ENCODE measurements at places on chromosomes 11 and 22.

DNA sequence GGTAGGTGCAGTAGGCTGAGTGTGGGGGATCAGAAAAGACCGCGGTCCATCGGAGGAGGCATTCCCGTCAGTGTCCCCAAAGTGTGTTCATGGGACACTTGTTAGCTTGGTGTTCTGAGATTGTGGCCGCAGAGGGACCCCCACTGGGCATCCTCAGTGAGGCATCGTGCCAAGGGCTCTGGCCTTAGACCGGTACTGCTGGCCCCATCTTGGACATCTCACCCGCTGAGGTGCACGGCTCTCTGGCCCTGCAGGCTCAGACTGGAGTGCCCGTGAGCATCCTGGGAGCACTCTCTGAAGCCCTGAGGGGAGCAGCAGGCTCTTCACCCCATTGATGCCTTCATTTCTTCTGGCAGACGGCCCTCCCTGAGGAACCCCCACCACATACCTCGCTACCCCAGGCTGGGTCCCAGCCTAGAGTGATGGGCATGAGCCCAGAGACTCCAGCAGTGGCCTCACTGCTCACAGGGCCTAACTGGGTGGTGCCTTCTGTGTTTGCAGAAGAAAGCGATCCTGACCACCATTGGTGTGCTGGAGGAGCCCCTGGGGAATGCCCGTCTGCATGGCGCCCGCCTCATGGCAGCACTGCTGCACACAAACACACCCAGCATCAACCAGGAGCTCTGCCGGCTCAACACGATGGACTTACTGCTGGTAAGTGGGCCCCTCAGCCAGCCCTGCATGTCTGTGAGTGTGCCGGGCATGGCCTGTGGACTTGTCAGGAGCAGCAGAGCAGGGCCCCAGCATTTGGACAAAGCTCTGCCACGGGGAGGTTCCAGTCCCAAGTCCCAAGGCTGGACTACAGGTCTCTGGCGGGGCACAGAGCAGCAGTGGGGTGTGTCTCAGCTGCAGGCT lies 51.6 kb downstream of the SBF1 start:
- DNase-seq, result no peak

DNA sequence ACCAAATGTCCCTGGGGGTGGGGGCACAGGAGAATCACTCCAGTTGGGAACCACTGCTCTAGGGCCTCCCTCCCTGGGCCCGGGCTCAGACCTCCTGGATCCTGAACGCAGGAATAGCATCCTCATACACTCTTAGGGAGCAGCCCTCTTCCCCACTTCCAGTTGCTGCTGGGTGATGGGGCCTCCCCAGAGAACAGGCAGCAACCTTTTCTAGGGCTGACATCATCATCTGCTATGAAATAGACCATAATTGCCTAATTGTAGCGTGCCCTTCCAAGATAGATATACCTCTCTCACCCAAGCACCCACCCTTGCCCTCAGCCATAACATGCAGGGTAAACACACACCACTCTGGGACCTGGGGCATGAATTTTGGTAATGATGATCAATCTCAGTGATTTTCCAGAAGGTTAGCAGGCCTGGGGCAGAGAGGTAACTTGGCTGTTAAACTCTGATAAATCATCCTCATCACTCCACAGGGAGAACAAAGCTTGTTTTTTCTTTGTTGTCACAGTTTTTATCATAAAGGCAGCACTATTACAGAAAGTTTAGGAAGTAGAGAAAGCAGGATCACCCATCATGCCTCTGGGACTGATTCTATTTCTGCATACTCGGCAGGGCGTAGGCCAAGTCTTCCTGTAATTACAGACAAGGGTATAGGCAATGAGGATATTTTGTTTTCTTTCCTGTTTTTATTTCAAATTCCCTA lies 88.3 kb upstream of the PRDM11 start:
- DNase-seq, result no peak

DNA sequence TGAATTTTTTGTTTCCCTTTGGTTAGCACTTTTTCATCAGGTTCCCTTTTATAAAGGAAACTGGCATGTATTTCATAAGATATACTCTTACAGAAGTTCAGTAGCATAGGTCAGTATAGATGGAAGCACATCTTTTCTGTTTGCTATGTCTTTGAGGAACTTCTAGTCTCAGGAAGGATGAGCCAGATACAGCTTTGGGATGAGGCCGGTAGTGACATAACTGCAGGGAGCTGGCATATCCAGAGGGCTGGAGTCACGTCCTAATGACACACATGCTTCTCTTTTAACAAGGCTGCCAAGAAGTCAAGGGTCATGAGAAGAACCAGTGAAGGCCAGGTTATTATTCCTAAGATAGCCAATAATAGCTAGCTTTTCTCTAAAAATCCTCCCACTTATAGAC lies 33.3 kb upstream of the ADSL start:
- DNase-seq, result no peak

DNA sequence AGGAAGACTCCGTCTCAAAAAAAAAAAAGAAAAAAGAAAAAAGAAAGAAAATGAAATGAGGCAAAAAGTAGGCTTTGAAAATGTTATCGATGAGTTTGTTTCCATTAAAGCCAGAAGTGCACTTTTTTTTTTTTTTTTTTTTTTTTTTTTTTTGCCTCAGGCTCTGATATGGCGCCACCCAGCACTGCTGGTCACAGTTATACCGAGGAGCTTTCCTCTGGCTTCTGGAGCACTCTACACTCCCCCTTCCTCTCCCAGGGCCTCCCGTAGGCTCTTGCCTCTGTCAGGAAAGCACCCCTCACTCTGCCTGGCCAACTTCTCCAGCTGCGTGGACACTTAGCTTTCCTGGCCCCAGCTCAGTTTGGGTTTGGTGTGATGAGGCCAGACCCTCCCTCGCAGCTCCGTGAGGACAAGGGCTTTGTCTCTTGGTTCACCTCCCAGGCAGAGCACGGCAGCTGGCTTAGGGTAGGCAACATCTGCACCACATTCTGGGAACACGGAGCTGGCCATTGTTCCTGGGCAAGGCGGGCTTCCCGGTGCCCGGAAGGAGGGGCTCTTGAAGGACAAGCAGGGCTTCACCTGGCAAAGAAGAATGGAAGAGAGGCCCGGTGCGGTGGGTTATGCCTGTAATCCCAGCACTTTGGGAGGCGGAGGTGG lies 16.9 kb downstream of the FADS2 start:
- no peak for DNase-seq

DNA sequence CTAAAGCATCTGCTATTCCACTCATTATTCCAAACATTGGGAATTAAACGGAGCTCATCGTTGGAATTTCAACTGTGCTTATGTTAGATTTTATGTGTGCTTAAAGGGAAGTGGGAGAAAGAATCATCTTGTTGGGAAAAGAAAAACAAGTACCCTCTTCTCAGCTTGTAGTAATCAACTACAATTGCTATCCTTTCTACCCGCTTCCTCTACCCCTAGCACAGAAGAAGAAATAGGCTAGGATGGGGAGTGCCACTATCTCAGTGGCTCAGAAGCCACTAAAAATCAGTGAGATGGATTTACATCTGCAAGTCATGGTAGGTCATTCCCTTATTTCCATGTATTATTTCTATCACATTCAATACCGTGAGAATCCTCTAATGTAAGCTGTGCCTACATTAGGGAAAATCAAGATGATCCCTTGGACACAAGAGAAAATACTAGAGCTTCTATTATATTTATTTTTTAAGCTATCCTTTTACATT lies 97.9 kb upstream of the CD44 start:
- DNase-seq, result no peak

DNA sequence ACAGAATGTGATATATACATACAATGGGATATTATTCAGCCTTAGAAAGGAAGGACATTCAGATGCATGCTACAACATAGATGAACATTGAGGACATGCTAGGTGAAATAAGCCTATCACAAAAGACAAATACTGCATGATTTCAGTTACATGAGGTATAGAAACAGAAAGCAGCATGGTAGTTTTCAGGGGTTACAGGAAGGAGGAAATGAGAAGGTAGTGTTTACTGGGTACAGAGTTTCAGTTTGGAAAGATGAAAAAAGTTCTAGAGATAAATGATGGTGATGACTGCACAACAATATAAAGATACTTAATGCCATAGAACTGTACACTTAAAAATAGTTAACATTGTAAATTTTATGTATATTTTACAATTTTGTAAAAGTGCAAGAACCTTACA lies 266.7 kb upstream of the C11orf87 start:
- DNase-seq, result no peak

DNA sequence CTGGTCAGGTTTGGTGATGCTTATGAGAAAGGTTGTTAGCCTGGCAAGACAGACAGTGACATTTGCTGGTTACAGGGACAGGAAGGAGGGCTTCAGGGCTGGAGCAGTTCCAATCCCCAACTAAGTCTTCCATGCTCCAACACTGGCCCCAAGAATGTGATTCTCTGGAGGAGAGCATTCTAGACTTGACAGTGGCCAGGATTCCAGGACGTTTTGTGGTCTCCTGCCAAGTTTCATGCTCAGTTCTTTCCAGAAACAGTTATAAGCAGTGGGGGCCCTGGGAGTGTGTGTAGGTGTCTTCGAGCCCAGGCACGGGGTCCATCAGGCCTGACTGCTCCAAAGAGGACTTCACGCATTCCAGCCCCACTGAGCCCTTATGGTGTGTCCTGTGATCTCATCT lies 8.9 kb upstream of the GRK3 start:
- no peak for DNase-seq

GRCh38 chr22:25403811-25404471 lies 160.5 kb upstream of the GRK3 start:
- no peak for DNase-seq

DNA sequence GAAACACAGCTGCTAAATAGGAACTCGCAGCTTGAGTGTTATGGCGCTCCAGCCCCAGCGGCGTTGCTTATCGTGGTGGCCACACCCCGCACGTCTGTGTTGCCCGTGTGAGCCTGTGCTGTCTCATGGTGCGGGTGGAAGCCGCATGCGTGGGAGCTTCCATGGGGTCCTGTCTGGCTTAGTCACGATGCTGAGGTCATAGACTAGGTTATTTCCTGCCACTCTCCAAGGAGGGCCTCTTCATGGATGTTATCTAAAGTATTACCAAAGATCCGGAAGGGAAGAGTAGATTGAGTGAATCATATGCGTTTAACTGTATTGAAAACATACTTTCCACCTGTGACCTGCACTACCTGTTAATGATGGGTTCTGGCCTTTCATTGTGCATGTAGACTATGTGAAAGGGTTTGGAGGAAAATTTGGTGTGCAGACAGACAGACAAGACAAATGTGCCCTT lies 21.7 kb downstream of the CTTN start:
- no peak for DNase-seq

DNA sequence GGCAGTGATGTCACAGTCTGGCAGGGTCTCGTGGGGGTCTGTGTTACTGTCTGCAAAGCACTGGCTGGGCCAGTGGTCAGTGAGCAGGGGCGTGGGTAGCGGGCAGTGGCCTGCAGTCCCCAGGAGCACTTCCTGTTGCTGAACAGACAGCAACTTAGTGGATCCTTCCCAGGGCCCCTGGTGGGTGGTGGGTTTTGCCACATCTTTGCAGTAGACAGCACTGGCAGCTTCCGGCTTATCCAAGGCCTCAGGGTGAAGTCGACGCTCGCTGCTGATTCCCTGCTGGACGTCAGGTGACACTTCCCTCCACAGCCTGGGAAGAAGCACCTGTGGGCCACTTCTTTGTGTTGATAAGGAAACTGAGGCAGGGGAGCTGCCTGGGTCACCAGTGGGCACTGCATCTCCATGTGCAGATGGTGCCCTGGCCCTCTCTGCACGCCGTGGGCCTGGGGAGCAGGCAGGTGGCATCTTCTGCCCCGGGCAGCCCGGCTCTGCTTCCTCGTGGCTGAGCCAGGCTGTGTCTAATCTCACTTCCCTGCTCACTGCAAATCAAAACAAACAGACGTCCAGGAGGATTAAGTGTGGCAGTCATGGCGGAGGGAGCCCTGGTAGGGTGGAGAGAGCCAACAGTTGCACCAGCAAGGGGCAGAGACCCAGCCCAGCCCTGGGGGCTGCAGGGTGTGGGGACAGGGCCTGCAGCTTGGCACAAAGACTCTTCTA lies 79.8 kb downstream of the KCNQ1 start:
- no peak for DNase-seq

- no peak for DNase-seq
Measured at GRCh38 chr11:60159868-60160267, 23.0 kb downstream of the MS4A6A start.

DNA sequence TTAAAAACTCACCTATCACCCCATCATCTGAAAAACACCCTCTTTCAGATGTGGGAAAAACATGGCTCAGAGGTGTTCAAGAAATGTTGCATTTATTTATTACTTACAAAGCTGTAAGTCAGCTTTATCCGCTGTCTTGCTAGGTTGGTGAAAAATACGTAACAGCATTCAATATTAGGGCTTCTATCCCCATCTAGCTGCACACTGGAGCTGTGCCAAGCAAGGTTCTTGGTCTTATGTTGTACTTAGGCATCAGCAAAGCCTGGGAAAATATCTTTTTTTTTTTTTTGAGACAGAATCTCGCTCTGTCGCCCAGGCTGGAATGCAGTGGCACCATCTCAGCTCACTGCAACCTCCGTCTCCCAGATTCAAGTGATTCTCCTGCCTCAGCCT lies 7.5 kb downstream of the SERPING1 start:
- DNase-seq, result no peak

GRCh38 chr11:22787551-22788162 lies 41.9 kb downstream of the SVIP start:
- DNase-seq, result no peak

DNA sequence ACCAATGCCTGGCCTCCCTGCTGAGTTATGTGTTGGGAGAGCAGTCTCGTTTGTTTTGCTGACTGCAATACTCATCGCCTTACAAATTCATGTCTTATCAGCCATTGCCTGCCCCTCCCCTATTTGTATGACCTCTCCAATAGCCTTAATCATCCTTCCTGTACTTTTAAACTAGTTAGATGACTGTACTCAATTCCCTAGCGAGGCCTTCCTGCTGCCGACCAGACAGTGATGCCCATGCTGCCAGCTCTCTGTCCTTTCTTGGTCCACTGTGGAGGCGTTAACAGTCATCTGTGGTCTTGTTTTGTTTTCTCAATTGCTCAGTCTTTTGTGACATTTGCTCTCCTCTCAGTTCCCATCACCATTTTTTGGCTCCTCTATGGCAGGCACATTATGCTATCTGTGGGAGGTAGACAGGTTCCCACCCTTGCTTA lies 20.3 kb upstream of the YPEL1 start:
- no peak for DNase-seq

DNA sequence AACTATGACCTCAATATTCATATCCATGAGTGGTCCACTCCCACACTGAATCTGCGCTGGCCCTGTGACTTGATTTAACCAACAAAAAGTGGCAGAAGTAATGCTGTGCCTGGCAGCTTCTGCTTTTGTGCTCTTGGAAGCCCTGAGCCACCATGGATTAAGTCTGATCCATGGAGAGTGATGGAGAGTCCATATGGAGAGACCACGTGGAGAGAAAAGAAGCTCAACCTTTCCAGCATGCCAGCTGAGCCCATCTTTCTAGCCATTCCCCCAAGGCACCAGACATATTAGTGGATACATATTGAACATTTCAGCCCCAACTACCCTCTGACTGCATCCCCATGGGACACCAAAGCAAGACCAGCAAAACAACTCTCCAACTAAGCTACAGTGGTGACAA lies 16.0 kb downstream of the LRRC55 start:
- DNase-seq, result no peak

DNA sequence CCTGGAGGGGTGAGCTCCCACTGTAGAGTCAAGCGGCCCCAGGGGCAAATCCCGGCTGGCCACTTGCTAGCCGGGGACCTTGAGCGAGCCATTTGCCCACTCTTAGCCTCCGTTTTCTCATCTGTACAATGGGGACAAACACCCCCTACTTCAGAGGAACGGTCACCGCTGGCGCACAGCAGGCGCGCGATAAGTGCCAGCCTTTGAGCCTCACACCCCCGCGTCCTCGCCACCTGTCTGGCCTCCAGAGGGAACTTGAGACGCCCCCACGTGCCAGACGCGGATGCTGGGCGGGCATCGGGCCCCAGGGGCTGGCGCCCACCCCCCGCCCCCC lies 72.6 kb upstream of the TCF20 start:
- DNase-seq, result no peak
